Stimulated activated CD4-positive, alpha-beta T cell treated with anti-CD3 and anti-CD28 coated beads, TNF-alpha, amount 100 ng/mL, for 48 hours (primary cell): ENCODE measurements at places on chromosomes 3 and 15.

GRCh38 chr3:119019767-119020518 is 14.7 kb downstream of the IGSF11 start:
- no peak for DNase-seq

GRCh38 chr15:101620671-101621070 is 31.5 kb downstream of the TM2D3 start:
- no peak for DNase-seq

- DNase-seq = no peak
Observed at GRCh38 chr3:16667633-16668032, 62.4 kb upstream of the DAZL start.

DNA sequence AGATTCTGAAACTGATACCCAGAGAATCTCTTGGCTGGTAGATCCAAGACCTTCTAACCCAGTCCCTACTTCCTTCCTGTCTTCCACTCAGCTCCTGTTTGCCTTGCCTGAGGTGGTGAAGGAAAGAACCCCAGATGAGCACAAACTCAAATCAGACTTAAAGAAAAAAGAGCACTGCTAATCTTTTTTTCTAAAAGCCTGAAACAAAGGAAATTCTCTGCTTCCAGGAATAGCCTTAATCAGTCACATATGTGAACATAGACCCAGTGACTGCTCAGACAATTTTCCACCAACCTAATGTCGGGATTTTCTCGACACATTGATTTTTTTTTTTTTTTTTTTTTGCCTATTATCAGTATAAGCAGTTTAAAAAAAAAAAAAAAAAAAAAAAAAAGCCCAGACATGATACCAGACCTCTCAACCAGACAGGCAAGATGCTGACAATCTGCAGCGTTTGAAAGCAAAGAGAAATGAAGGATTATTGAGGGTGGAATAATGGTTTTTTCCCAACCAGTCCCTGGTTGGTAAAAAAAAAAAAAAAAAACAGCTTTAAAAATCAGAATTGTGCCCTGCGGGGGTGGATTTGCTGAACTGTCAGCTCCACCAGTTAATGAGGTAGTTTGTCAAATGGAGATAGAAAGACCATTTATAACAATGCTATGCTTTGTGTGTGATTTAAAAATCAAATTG is 256.8 kb upstream of the RARB start:
- no peak for DNase-seq

DNA sequence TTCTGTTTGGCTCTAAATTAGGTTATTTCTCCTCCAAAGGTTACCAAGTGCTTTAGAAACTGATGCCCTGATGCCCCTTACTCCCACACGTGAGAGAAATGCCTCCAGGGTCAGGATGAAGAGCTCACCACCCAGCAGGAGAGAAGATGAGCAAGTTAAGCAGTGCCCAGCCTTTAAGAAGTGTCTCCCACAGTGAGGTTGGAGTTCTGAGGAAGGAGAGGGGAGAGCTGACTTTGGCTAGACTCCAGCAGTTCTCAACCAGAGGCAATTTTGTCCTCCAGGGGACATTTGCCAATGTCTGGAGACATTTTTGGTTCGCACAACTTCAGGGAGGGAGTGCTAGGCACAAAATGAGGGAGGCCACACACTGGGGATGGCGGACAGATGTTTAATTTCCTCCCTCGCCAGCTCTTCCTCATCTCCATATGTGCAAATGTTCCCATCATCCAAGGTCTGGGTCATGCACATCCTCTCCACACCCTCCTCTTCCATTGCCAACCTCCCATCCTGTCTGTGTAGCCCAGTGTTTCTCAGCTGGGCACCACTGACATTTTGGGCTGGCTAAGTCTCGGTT is 50.6 kb upstream of the SLC7A14 start:
- DNase-seq = no peak
